Amygdala (tissue), 56 donors: ENCODE measurements at places on chromosomes 6 and 20.

GRCh38 chr6:168420084-168420483 lies 20.9 kb upstream of the SMOC2 start:
- no peak for DNase-seq

DNA sequence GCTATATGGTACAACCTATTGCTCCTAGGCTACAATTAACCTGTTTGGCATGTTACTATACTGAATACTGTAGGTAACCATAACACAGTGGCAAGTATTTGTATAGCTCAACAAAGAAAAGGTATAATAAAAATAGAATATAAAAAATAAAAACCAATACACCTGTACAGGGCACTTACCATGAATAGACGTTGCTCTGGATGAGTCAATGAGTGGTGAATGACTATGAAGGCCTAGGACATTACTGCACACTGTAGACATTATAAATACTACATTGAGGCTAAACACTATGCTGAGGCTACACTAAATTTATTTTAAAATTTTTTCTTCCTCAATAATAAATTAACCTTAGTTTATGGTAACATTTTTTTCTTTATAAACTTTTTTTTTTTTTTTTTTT lies 18.6 kb downstream of the ELOVL5 start:
- DNase-seq = no peak

DNA sequence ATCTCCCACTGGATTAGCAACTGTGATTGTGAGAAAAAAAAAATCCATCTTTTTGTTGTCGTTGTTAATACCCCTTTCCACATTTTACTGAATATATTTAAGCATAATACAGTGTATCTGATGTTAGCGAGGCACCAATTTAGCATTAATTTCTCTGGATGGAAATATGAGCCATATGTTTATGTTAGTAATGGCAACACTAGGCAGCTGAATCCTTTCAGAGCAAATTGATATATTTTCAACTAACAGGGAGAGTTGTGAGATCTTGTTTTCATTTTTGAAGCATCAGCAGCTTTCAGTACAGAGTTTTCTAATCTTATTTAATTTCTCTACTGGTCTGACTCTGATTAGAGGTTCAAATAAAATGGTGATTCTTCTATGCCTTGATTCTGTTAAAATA lies 84.8 kb upstream of the HDAC2 start:
- DNase-seq = no peak

GRCh38 chr6:7730784-7731227 lies 4.9 kb downstream of the BMP6 start:
- DNase-seq = no peak

- DNase-seq = no peak
These were observed 134.0 kb downstream of the GJA10 start for GRCh38 chr6:90028066-90028778.

DNA sequence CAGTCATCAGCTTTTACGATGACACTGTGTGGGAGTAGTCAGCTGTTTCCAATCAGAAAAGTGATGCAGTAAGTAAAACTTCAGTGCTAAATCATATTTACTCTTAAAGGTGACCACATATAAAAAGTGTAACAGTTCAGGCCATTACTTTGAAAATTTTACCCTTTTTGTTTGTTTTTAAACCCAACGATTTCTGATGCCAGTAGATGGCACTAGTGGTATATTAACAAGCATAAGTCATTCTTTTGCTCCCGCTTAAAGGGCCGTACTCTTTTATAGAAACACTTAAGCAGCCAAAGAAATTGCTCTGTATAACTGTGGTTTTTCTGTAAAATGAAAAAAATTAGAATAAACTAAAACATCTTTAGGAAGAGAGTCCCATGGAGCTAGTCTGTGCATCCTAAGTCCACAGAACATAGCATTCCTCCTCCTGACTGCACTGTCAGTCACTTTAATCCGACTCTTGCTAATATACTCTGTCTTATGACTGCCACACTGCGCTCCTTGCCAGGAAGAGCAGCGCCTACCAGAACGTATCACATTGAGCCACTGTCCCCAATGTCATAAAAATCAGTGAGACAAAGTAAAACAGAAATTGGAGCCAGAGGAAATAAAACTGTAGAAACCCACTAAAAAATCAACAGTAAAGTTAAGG lies 25.0 kb downstream of the HEBP2 start:
- DNase-seq = no peak

- no peak for DNase-seq
These were observed 6.6 kb upstream of the SERPINB9 start for GRCh38 chr6:2909718-2910117.

GRCh38 chr6:120871416-120872261 lies 462.6 kb downstream of the TBC1D32 start:
- DNase-seq = no peak

GRCh38 chr6:135871878-135872277 lies 20.4 kb downstream of the PDE7B start:
- no peak for DNase-seq

- DNase-seq = no peak
These were observed 61.1 kb downstream of the CAP2 start for GRCh38 chr6:17454316-17455005.

GRCh38 chr6:8758412-8758811 lies 323.1 kb upstream of the SLC35B3 start:
- no peak for DNase-seq
